ENCODE measurements at places on chromosomes 7 and 10. TPM values are rescaled to one million over a fixed set of nuclear protein-coding genes. Genes with fewer than 3 reads are reported as not detected.

DNA sequence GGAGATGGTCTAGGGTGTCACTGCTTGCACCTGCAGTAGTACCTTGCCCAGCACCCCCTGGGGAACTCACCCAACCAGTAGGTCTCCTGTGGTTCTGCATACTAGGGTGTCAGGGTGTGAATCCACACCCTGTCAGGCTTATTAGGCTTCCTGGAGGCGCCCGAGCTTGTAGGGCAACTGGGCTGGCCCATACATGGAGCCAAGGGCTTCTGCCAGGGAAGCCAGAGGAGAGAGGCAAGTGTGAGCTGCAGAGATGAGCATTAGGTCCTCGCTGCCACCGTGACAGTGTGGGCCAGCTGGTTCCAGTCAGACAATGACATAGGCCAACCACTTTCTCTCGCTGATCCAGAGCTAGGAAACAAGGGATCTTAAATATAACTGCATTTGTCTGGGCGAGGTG lies 11.2 kb downstream of the MXI1 start:
- DNase-seq: peak; percentile 18

GRCh38 chr7:98157761-98158160 lies 51.1 kb downstream of the LMTK2 start:
- no peak for DNase-seq

DNA sequence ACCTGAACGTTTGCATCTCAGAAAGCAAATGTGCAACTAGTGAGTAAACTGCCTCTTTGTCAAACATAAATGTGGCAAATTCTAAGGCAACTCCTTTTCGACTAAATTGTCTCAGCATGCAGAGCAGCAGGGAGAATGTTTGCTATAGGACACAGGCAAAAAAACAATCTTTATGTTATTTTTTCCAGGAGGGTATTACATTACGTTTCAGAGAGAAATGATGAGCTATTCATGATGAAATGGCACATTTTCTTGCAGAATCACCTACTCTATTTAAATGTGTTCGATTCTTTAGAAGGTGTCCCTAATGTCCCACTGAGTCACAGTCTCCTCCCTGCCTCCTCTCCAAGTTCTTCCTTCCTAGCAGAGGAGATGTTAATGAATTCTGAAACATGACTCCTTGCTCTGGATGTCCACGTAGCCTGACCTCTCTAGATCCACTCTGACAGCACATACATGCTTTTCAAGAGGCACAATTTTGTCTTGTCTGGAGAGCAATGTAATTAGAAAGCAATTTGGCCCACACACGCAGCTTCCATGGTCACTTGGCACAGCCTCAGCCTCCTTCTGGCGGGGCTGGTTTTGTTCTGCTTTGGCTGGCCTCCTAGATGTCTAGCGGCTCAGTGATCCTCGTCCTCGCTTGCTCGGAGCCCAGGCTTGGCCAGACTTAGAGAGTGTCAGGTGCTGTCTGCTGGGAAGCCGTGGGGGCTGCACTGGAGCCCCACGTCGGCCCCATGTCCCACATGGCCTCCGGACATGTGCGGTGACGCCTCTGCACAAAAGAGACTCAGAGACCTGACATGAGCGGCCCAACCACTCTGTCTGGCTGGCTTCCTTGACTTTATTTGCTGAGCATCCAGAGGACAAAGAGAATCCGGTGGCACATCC lies 125.7 kb upstream of the ZNF438 start:
- DNase-seq: no peak

DNA sequence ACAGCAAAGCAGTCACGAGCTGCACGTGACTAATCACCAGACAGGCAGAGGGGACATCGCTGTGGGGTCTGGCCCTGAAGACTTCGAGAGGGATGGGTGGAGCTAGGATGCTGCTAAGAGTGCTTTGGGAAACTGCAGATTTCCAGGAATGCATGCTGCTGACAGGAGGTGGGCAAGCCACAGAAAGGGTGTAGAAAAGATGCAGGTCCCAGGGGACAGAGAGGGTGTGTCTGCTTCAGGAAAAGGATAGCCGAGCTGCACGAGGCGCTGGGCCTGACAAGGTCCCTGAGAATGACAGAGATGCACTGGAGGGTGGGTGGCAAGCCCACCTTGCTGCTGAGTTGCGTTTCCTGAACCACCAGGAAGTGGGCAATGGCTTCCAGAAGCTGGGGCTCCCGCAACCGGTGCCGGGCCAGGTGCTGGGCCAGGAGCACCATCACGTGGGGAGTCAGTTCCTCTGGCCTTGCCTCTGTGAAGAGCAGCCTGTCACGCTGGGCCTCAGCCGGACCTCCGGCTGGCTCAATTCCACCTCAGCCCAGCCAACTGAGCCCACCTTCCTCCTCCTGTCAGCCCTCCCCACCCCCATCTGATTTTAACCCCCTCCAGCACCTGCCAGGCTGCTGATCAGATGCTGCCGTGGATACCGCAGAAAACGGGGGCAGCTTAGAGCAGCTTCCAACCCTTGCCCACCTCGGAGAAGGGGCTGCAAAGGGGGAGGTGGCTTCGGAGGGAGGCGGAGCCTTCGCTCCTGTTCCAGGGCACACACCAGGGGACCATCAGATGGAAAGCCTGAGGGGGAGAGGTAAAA lies 2.2 kb downstream of the FASTK start:
- no peak for DNase-seq

GRCh38 chr7:148472406-148472805 lies 118.2 kb upstream of the C7orf33 start:
- peak; percentile 54 for DNase-seq

- no peak for DNase-seq
Measured at GRCh38 chr10:12974078-12974477, 27.4 kb downstream of the CCDC3 start.

FANK1 gene
- total RNA-seq: 2.1 TPM

SPAM1 gene
- not detected for total RNA-seq
